Smooth muscle cell of trachea (primary cell): ENCODE measurements at places on chromosomes 13 and 19. TPM values are rescaled to one million over a fixed set of nuclear protein-coding genes. Genes with fewer than 3 reads are reported as not detected.

ZNF45 gene
- total RNA-seq, result 18.8 and 22.7 TPM in 2 replicates

IGFL2 gene
- not detected in 2 replicates for total RNA-seq

ZNF681 gene
- total RNA-seq, result 0.50 and 0.87 TPM in 2 replicates

SMIM17 gene
- total RNA-seq, result 0.33 TPM in 1 of 2 replicates, not detected in the other

ELANE gene
- total RNA-seq, result 0.66 TPM in 1 of 2 replicates, not detected in the other

SPRY2 gene
- 14.6 and 20.1 TPM in 2 replicates for total RNA-seq

TLE6 gene
- 0.87 and 1.5 TPM in 2 replicates for total RNA-seq

DMRTC2 gene
- total RNA-seq, result not detected in 2 replicates

SIGLEC11 gene
- total RNA-seq, result not detected in 2 replicates
